ENCODE measurements at places on chromosomes 3 and 15. TPM values are rescaled to one million over a fixed set of nuclear protein-coding genes. Genes with fewer than 3 reads are reported as not detected.

- no peaks in the 10 kb centered on the region for H3K27me3 ChIP-seq
- H3K4me1 ChIP-seq: no peaks in the 10 kb centered on the region
- no peak overlapping the region for H3K27ac ChIP-seq
- H3K4me3 ChIP-seq: no peak overlapping the region
- no peaks in the 10 kb centered on the region for H3K36me3 ChIP-seq
These were observed 15.0 kb downstream of the TIGIT start for GRCh38 chr3:114308830-114309229.

DNA sequence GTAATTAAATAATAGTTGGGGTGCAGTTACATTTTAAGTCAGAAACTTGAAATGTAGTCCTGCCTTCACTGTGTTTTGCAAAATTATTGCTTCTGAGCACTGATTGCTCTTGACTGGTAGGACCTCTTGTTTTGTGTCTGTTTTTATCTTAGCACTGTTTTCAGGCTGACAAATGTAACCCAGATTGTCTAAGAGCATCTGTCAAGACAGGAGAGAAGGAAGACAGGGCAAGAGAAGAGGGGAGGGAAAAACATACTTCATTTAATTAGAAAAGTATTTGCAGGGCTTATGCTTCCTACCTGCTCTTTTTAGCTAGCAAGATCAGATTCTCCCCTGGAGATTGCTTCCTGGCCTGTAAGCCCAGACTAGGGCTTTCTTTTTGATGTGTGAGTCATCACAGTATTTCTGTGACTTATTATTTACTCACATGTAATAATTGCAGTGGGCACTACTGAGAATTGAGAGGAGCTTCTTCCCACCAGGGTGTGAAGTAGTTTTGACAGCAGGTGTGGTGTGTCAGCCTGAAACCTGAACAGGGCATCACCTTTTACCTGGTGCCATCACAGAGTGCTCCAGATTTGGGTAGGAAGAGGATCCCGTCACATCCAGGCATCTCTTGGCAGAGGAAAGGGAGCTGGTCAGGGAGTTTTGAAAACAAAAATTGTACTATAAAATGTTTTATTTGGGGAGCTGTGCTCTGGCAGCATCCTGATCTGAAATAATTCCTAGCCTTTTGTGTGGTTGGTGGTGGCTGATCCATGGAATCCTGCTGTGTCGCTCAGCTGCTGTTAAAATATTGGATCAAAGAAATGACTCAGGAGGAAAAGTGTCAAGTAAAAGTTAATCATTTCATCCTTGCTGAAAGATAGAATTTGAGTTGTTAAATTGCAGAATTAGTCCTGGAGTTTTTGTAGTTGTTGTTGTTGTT lies 98.2 kb downstream of the TMEM108 start:
- no peak overlapping the region for H3K27ac ChIP-seq
- H3K36me3 ChIP-seq: no peaks in the 10 kb centered on the region
- no peak overlapping the region for H3K4me3 ChIP-seq
- DNase-seq: no peak
- H3K27me3 ChIP-seq: no peaks in the 10 kb centered on the region
- no peaks in the 10 kb centered on the region for H3K4me1 ChIP-seq

- no peaks in the 10 kb centered on the region for H3K4me1 ChIP-seq
- H3K27ac ChIP-seq: no peak overlapping the region
- H3K4me3 ChIP-seq: no peak overlapping the region
- H3K27me3 ChIP-seq: no peaks in the 10 kb centered on the region
- no peak for DNase-seq
These were observed 16.8 kb downstream of the NEO1 start for GRCh38 chr15:73069109-73069508.

- H3K4me3 ChIP-seq: no peak overlapping the region
- H3K36me3 ChIP-seq: no peaks in the 10 kb centered on the region
- no peak overlapping the region for H3K27ac ChIP-seq
- no peak for DNase-seq
- no peaks in the 10 kb centered on the region for H3K4me1 ChIP-seq
These were observed 244.8 kb downstream of the LRRN1 start for GRCh38 chr3:4043867-4044575.

GRCh38 chr15:40070166-40070557 lies 31.2 kb upstream of the SRP14 start:
- H3K27ac ChIP-seq: peak overlapping the region; percentile 16
- H3K27me3 ChIP-seq: no peaks in the 10 kb centered on the region
- H3K4me3 ChIP-seq: no peak overlapping the region
- no peaks in the 10 kb centered on the region for H3K36me3 ChIP-seq
- no peak for DNase-seq
- H3K4me1 ChIP-seq: peaks cover 10% of the 10 kb centered on the region

- H3K27ac ChIP-seq: no peak overlapping the region
- H3K4me1 ChIP-seq: no peaks in the 10 kb centered on the region
- no peak overlapping the region for H3K4me3 ChIP-seq
- H3K36me3 ChIP-seq: no peaks in the 10 kb centered on the region
- no peaks in the 10 kb centered on the region for H3K27me3 ChIP-seq
These were observed 68.9 kb upstream of the DCLK3 start for GRCh38 chr3:36833160-36833814.

DNA sequence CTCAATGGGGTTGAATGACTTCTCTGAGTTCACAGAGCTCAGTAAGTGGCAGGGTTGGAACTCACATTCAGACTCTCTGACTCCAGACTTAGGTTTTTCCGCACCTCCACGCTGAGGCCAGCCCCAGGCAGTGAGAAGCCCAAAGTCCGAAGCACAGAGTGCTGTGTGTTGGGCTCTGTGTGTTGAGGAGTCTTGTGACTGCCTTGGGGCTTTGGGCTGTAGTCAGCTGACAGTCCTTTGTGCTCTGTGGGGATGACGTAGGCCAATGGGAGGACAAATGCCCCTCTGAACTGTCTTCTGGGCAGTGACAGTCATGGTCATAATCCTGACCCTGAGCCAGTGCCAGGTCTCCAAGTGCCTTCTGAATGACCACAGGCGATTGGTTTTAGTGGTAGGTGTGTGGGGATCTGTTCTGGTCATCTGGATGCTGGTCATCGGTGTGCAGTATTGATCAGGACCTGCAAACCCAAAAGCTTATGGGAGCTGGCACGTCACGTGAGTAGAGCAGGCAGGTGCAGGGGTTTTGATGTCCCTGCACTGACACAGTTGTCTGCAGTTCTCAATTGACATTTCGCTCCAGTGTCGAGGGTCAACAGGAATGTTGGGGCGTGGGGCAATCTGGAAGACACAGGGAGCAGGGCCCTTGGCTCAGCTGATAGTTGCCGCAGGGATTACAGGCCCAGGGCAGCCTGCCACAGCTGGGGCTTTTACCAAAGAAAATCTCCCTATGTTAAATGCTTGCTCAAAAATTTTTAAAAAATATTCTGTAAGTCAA lies 45.3 kb downstream of the CAPN3 start:
- no peaks in the 10 kb centered on the region for H3K27me3 ChIP-seq
- peak overlapping the region; percentile 46 for H3K4me3 ChIP-seq
- no peak for DNase-seq
- H3K27ac ChIP-seq: peak overlapping the region; percentile 66
- peaks cover 11% of the 10 kb centered on the region for H3K36me3 ChIP-seq

GRCh38 chr15:70050441-70050840 lies 47.3 kb downstream of the TLE3 start:
- no peak overlapping the region for H3K27ac ChIP-seq
- no peak overlapping the region for H3K4me3 ChIP-seq
- H3K4me1 ChIP-seq: no peaks in the 10 kb centered on the region
- peak; percentile 44 for DNase-seq

Gene CBLB
- polyA plus RNA-seq: 7.7 TPM

Gene CELF6
- 3.8 TPM for polyA plus RNA-seq

Gene LRRC34
- 5.7 TPM for polyA plus RNA-seq

Gene CGNL1
- 62.0 TPM for polyA plus RNA-seq

Gene IQCH
- polyA plus RNA-seq: 3.2 TPM

Data from kidney (tissue), 22 donors.